ENCODE measurements at places on chromosomes 2 and 18. TPM values are rescaled to one million over a fixed set of nuclear protein-coding genes. Genes with fewer than 3 reads are reported as not detected.

GRCh38 chr2:17538022-17538843, 2.3 kb upstream of the VSNL1 start:
- DNase-seq = no peak

DNA sequence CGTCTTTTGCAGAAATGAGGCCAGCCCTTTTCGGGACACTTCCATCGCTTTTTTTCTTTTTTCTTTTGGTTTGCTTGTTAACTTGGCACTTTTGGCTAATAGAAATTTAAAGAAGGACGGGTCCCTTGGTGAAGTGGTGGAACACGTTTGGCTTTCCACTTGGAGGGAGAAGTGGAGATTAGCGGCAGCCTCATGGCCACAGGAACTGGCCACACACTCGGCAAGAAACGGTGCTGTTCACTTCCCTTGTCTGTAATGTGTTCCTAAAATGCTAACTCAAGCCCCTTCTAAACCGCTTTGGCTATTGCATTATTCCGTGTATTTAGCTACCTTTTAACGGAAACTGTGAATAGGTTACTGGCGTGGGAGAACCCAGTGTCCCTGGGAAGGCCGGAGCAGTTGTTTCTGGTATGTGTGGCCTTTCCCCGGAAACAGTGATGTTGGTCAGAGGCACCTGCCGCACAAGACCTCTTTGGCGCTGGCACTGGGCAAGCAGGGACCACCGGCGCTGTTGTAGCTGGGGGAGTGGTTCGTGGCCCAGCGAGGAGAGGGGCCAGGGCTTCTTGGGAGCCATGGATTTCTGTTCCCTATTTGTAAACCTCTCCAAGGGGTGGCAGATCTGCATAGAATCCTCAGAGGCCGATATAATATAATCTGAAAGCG, 981 bp downstream of the RAMP1 start:
- no peak for DNase-seq

- DNase-seq = no peak
Observed at GRCh38 chr2:23629772-23630480, 244.9 kb downstream of the KLHL29 start.

DNA sequence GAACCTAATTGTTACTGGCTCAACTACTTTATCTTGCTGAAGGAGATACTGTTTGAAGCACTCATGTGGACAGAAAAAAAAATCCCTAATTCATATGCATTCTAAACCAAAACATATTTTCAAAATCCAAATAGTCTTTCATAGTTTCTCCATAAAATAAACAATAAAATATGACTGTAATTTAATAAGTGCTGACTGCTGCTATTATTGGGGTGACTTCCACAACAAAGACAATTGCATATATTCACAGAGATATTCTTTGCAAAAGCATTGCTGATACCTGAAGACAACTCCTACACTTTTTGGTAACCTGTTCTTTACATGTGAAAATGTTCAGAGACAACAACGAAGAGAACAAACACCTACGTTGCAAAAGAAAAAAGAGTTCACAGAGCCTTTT, 73.1 kb upstream of the RPE start:
- no peak for DNase-seq

The CDK5R2 gene
- 0.73 TPM for polyA plus RNA-seq

The IL37 gene
- not detected for polyA plus RNA-seq

The HRH4 gene
- 0.07 TPM for polyA plus RNA-seq

The ZNF532 gene
- polyA plus RNA-seq = 26.8 TPM

The ITPRIPL1 gene
- not detected for polyA plus RNA-seq

The ABCB11 gene
- 0.03 TPM for polyA plus RNA-seq

The MYL1 gene
- not detected for polyA plus RNA-seq
